ENCODE measurements at places on chromosomes 11 and 22. TPM values are rescaled to one million over a fixed set of nuclear protein-coding genes. Genes with fewer than 3 reads are reported as not detected.
A peak's percentile ranks its signal among the peaks of the same experiment; 100 is the strongest.

The EEF1G gene
- total RNA-seq: 794 TPM

- DNase-seq: no peak
These were observed 97.7 kb upstream of the PARVA start for GRCh38 chr11:12279672-12280108.

DNA sequence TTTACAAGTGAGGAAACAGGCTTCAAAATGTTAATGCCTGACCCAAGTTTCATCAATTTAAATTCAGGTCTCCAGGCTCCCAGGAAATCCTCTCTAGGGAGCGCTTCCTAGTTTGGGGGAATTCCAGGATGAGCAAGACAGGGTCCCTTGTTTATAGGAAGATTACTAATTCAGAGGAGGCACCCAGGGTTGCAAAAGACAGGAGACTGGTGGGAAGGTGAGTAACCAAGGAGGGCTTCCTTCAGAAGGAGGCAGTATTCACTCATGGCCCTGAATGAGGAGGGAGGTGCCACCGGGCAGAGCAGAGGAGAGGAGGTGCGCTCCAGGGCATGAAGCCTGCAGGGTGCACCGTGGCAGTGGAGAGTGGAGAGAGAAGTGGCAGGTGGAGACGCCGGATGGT, 1.6 kb downstream of the TMEM132A start:
- no peak for DNase-seq

- DNase-seq: no peak
These were observed 314.0 kb downstream of the NTM start for GRCh38 chr11:131684111-131685060.

GRCh38 chr11:6315811-6316425, 4.4 kb downstream of the CAVIN3 start:
- peak; percentile 73 for DNase-seq

- peak; percentile 51 for DNase-seq
These were observed 11.7 kb upstream of the CSTF3 start for GRCh38 chr11:33172996-33173395.

All from Right ventricle myocardium superior (tissue), 1 donor.